Stimulated activated CD8-positive, alpha-beta memory T cell treated with anti-CD3 and anti-CD28 coated beads, Interleukin-15, amount 100 ng/mL, for 4 hours (primary cell): ENCODE measurements at places on chromosomes 1 and 21.

DNA sequence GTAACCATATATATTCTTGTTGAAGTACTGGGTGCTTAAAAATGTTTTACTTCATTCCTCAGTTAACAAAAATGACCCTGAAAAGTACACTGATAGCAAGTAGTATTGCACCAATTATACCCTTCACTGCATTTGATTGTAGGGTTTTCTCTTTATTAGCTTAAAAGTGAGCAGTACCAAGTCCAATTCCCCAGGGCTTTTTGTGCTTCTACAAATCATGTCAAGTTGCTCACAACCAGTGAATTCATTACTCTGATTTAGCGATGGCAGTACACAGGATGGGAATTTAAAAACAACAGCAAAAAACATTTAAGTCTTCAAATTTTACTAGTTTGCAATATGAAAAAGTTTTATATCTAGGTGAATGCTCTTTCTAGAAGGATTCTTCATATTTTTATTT is 436.4 kb downstream of the PTBP2 start:
- no peak for DNase-seq

- no peak for DNase-seq
Measured at GRCh38 chr1:153567621-153568366, 2.1 kb upstream of the S100A2 start.

- no peak for DNase-seq
Measured at GRCh38 chr1:54464477-54465146, 58.4 kb upstream of the SSBP3 start.

- no peak for DNase-seq
Measured at GRCh38 chr1:182297335-182297734, 94.3 kb downstream of the GLUL start.

DNA sequence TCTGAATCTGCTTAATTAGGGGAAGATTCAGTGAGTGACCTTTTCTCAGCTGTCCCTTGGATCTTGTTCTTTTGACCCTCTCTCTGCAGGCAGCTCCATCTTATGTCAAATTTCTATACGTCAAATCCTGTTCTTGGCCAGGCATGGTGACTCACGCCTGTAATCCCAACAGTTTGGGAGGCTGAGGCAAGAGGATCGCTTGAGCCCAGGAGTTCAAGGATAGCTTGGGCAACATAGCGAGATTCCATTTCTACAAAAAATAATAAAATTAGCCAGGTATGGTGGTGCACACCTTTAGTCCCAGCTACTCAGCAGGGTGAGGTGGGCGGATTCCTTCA is 12.3 kb upstream of the CDC42 start:
- DNase-seq, result no peak
